ENCODE measurements at places on chromosomes 2 and 18.

DNA sequence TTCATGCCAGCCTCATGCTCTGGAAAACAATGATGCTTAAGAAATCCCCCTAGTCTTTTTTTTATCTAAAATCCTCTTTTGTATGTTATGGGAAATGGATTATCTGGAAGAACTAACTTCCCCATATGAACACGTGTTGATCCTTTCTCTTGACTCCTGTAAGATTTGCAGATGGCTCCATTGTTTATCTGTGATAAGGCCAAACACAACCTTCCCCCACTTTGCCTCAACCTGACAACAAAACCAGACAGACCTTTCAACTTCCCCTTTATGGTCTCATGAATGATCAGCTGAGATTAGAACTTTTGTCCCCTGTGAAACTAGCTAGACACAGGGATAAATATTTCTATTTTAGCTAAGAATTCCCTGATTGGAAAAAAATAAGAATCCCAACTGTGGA is 828.0 kb upstream of the CDH2 start:
- ATAC-seq, result no peak

DNA sequence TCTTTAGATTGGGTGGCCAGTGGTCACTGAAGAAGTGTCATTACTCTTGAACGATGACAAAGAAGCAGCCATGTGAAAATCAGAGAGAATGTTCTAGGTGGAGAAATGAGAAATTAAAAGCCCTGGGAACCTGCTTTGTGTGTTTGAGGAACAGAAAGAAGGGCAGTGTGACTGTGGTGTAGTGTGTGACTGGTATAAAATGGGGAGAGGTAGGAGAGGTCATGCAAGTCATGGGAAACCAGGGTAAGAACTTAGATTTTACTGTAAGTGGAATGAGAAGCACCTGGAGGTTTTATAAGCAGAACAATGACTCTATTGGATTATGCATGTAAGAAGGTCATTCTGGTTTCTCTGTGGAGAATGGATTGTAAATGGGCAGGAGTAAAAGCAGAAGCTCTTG is 12.2 kb downstream of the ICOS start:
- ATAC-seq, result no peak

- ATAC-seq, result no peak
Observed at GRCh38 chr2:36383726-36384125, 28.1 kb downstream of the CRIM1 start.

GRCh38 chr2:161166538-161167409 is 6.5 kb downstream of the TANK start:
- ATAC-seq, result peak; percentile 93

- no peak for ATAC-seq
Observed at GRCh38 chr2:11889854-11890253, 143.4 kb downstream of the LPIN1 start.
